Stimulated activated CD4-positive, alpha-beta T cell treated with anti-CD3 and anti-CD28 coated beads, TNF-alpha, amount 100 ng/mL, for 1 hour (primary cell): ENCODE measurements at places on chromosomes 4 and X.

DNA sequence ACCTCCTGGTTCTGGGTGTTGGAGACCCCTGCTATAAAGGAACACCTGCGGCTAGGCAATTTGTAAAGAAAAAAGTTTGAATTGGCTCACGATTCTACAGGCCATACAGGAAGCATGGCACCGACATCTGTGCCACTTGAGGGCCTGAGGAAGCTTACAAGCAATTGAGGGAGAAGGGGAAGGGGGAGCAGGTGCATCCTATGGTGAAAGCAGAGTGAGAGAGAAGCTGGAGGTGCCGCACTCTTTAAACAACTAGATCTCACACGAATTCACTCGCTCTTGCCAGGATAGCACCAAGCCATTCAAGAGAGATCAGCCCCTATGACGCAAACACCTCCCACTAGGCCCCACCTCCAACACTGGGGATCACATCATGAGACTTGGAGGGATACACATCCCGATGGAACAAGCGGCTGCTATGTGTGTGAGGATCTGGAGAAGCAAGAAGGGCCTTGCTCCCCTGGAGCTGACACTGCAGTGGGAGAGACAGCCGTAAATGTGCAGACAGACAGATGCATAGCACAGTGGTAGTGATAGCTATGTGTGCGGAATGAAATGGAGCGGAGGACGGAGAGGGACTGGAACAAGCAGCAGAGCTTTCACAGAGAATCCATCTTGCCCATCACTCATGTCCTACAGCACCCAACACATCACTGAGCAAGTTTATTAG is 60.7 kb upstream of the HELT start:
- no peak for DNase-seq

DNA sequence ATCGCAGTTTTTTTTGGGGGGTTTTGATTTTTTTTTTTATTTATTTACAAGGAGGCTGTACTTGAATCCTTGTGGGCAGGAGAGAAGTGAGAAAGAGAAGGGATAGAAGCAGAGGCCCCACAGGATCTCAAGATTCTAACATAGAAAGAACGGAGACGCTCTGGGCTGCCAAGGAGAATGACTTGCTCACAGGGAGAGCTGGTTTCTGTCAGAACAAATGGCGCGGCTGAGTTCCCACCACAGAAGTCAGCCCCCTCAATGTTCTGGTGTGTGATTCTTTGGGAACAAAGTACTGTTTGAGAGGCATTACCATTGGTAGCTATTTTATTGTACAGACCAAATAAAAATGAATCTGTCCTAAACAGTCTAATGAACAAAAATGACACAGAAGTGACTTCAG is 80.6 kb downstream of the ATXN3L start:
- DNase-seq, result no peak

- DNase-seq, result no peak
Observed at GRCh38 chrX:155215443-155216178, 649 bp upstream of the VBP1 start.

- DNase-seq, result no peak
Observed at GRCh38 chr4:3807822-3808496, 41.8 kb downstream of the ADRA2C start.

DNA sequence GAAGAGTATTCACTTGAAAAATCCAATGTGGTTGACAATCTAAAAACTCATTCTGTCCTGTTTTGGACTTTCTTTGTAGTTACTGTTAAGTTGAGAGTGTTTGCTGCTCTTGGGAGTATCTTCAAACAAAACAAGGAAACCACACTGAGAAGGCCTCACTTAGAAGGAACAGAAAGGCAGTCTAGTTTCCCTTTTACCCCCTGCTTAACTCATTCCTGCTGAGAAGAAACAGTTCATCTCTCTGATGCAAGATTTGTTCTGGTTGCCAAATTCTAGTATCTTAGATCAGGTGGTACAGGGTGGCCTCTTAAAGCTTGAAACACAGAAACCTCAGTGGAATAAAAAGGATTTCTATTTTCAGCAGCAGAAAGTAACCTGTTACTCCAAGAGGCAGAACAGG is 41.4 kb downstream of the GUCY2F start:
- DNase-seq, result no peak

DNA sequence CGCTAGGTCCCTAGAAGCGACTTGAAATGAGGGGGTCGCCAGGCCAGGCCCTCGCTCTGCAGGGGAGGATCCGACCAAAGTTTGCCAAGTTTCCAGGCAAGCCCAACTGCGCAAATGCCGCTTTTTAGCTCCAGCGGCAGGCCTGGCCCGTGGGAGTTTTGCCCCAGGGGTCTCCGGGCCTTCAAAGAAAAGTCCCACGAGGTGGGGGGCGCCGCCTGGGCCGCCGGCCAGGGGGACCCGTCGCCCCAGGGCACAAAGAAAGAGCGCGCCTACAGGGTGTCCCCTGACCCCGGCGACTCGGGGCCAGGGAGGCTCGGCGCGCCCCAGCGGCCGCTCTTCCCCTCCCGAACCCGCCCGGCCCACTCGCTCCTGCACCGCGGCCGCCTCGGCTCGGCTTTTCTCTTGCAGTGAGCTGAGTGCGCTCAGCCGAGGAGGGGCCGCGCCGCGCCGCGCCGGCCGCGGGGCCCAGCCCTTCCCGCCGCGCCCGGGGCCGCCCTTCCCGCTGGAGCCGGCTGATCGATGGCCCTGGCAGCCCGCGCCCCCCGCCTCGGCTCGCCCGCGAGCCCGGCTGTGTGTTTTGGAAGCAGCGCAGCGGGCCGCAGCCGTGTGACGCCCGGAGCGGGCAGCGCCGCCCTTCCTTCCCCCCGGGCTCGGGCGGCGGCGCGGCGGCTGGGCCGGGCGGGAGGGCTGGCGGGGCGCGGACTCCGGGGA is 754 bp upstream of the KLF3 start:
- no peak for DNase-seq

GRCh38 chr4:175540732-175541131 is 271.3 kb downstream of the GPM6A start:
- DNase-seq, result no peak

- DNase-seq, result no peak
Observed at GRCh38 chr4:10891866-10892265, 207.3 kb upstream of the CLNK start.

DNA sequence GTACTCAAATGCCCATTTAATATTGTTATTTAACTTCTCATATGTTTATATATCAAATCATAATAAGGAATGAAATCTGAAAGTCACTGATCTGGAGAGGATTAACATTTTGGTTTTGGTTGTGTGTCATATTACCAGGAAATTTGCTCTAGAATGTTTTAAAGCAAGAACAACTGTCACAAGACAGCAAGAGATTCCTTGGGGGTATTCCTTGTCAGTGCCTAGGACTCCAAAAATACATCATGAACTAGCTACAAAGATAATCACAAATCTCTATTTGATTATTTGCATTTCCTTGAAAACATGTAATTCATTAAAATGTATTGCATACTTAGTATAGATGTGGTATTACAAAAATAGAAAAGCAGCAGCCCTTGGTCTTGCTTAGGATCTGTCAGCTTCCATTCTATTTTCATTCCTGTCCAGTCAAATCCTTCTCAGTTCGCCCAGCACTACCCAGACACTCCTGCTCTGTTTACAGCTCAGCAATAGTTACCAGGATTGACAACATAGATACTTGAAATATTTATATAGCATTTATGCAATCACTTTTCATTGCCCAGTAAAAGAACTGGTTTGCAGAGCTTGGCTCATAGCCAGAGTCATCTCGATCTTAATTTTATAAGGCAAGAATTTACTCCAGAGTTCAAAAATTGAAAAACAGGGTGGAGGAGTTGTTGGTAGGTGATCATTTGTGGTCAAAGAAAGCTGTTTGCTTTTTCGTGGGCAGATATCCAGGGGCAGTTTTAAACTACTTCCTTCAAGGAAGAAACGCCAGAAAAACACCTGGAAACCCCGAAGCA is 9.2 kb upstream of the BMP3 start:
- no peak for DNase-seq

DNA sequence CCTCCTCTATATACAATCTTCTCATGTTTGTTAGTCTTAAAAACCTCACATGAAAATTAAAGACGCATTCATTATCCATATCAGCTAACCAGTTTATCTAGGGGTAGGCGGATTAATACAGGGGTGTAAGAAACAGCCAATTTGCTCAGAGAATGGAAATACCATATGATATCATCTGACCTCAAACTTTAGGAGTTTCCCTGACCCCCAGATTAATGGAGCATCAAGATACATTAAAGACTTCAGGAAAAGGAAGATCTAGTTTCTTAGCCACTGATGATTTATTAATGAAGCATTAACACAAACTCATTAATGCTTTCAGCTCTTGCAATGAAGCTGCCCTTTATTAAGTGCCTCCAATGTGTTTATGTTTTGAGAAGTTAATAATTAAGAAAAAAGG is 67.5 kb downstream of the CAMK2D start:
- no peak for DNase-seq

GRCh38 chr4:81965911-81966310 is 407.9 kb downstream of the HNRNPD start:
- no peak for DNase-seq

GRCh38 chr4:139709660-139710059 is 44.0 kb downstream of the MGST2 start:
- DNase-seq, result no peak

DNA sequence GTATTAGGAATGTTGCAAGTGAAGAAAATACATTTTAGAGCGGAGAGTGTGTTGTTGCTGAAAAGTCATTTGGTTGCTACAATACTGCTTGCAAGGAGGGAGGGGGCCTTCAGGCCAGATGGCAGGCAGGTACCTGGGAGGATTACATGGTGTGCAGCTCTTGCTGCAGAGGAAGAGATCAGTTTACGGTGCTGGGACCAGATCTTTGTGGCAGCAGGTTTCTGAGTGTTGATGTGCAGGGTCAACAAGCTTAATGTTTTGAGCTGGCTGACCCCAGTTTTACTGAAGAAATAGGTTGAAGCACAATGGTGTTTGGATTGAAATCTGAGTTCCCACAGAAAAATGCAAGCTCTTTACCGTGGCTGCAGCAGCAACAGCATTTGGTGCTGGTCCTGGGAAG is 96.4 kb upstream of the DDIT4L start:
- DNase-seq, result no peak

DNA sequence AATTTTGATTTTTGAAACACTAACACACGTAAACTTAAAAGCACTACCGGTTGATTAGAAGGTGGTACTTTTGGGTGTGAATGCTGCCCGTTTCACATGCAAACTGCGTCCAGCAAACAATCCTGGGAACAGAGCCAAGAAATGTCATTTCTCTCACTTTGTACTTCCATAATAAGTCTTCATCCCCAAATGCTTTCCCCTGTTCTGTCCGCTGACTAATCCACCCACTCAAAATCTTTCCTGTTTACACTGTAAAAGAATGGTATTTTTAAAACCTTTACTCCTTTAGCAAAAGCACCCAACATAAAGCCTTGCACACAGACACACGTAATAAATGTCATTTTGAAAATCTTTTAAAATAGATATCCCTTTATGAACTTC is 39.1 kb upstream of the PDLIM5 start:
- DNase-seq, result no peak

- DNase-seq, result no peak
Observed at GRCh38 chrX:75421688-75422230, 101.1 kb downstream of the ZDHHC15 start.

GRCh38 chr4:149902242-149902641 is 86.6 kb upstream of the IQCM start:
- DNase-seq, result no peak

DNA sequence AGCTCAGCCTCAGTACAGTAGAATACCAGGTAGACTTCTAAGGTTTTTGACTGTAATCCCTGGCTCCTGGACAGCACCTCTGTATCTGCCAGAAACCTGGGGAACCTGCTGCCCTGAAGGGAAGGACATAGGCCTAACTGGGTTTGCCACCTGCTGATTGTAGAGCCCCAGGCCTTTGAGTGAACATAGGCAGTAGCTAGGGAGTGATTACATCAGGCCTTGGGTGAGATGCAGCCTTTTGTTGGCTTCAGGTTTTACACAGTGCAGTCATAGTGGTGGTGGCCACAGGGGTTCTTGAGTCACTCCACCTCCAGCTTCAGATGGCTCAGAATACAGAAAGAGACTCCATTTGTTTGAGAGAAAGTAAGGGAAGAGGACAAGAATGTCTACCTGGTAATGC is 19.3 kb downstream of the IQCM start:
- no peak for DNase-seq

DNA sequence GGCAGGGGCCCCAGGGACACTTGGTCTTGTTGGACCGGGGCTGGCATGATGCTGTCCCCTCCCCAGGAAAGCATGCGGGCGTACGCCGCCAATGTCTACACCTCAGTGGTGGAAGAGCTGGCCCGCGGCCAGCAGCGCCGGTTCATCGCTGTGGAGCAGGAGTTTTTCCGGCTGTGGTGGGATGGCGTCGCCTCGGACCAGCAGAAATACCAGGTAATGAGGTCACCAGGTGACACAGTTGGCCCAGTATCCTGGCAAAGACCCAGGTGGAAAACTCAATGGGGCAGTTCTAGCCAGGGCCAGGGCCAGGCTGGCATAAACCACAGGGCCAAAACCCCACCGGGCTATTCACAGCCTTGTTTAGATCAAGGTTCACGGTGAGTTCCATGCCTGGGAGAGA is 1.5 kb downstream of the MAN2B2 start:
- DNase-seq, result no peak

- no peak for DNase-seq
Observed at GRCh38 chrX:149804102-149804501, 22.4 kb downstream of the MAGEA9 start.

- DNase-seq, result no peak
Observed at GRCh38 chrX:134459683-134460004, 321 bp upstream of the HPRT1 start.

DNA sequence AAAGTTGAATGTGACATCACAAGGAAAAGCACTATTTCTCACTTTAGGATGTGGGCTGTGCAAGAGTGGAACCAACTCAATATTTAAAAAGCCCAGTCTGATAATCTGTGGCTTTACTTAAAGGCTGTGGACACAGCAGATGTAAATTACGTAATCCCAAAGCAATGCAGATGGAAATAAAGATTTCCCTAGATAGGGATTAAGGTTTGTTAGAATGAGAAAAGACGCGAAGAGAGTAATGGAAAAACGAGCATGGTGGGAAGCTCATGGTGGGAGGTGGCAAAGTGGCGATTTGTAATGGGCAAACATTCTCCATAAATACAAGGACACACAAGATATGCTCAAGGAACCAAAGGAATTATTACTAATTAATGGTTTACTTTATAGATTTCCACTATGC is 985.5 kb downstream of the FSTL5 start:
- no peak for DNase-seq

GRCh38 chr4:118757761-118758251 is 72.6 kb downstream of the METTL14 start:
- DNase-seq, result no peak

- no peak for DNase-seq
Observed at GRCh38 chrX:150572206-150572605, 3.8 kb downstream of the MTM1 start.

GRCh38 chr4:56627985-56628384 is 53.1 kb downstream of the HOPX start:
- no peak for DNase-seq
